Left renal cortex interstitium (tissue), 4 donors: ENCODE measurements at places on chromosomes 11 and 22. TPM values are rescaled to one million over a fixed set of nuclear protein-coding genes. Genes with fewer than 3 reads are reported as not detected.

Gene SYT12
- polyA plus RNA-seq = 0.16 TPM

Gene ZNF74
- polyA plus RNA-seq = 24.4 TPM

Gene MRPL23
- polyA plus RNA-seq = 50.7 TPM

Gene TRIM34
- 9.5 TPM for polyA plus RNA-seq

DNA sequence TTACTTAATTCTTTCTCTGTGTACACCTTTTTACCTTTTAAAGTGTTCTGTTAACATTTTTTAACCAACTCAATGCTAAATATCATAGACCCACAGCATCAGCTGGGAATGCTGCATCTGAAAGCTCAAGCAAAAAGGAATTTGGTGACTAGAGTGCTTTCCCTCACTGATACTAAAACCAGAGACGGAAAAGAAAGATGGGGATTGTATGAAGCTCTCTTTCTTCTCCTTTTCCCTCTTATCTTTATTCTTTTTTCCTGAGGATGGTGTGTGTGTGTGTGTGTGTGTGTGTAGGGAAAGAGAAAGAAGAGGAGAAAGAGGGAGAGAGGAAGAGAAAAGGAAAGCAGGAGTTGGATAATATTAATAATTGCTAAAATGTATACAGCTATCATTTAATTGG is 4.1 kb upstream of the SIK2 start:
- no peak for DNase-seq

- no peak for DNase-seq
Observed at GRCh38 chr11:133898031-133898769, 52.9 kb upstream of the SPATA19 start.

DNA sequence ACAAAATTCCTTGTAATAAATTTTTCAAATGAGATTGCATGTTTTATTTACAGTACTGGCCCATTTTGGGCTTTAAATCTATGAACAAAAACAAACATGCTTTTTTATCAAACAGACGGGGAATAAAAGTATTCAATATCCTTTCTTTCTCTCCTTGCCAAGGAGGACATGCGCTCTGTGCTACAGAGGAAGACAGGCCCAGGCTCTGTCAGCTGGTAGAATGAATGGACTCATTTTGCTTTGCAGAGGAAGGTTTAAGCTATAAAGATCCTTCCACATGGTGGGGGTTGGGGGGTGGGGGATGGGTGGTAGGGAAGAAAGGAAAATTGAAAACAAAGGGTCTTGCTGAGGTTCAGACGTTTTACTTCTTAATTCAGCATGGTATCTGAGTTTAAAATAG is 575.6 kb downstream of the INSC start:
- no peak for DNase-seq

GRCh38 chr11:69048031-69048693 is 570 bp upstream of the TPCN2 start:
- DNase-seq = no peak

- DNase-seq = no peak
Observed at GRCh38 chr11:24514219-24514594, 17.4 kb downstream of the LUZP2 start.

DNA sequence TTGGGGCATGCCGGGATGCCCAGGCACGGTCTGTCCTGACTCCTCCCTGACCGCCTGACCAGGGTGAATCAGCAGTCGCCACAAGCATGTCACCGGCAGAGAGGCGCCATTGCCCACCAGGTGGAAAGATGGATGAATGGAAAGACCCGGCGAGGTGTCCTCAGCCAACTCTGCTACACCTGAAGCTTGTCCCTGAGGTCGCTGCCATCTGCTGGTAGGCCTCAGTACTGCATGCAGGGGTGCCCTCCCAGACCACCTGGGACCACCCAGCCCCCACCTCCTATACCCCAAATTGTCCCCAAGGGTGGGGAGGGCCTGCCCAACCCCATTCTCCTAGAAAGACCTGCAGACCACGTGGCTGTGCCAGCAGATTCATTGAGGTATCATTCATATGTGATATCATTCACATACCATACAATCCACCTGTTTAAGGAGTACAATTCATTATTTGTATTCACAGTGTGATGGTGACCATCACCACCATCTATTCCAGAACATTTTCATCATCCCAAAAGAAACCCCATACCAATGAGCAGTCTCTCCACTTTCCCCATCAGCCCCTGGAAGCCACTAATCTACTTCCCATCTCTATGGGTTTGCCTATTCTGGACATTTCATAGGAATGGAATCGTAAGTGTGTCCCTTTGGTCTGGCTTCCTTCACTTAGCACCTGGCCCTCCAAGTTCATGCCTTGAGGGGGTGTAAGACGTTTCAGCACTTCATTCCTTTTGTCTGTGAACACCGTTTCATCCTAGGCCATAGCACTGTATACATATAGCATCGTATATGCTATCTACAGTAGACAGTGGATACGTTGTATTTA is 17.5 kb downstream of the FGF3 start:
- DNase-seq = no peak

- DNase-seq = no peak
Observed at GRCh38 chr11:20360650-20361049, 2.9 kb upstream of the HTATIP2 start.

DNA sequence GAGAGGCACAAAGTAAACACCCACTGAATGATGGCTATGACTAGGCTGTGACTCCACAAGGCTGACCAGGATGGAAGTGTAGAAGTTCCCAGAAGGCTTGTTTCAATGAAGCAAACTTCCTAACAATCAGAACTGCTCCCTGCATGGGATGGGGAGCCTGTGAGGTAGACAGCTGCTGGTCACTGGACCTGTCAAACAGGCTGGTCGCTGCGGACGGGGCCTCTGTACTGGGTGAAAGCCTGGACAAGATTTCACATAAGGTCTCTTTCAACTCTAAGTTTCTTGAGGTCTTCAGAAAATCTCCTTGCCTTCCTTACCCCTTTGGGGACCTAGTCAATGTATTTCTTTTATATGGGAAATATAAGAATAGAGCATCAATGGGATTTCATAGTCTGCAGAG is 438.2 kb downstream of the BUD13 start:
- no peak for DNase-seq

DNA sequence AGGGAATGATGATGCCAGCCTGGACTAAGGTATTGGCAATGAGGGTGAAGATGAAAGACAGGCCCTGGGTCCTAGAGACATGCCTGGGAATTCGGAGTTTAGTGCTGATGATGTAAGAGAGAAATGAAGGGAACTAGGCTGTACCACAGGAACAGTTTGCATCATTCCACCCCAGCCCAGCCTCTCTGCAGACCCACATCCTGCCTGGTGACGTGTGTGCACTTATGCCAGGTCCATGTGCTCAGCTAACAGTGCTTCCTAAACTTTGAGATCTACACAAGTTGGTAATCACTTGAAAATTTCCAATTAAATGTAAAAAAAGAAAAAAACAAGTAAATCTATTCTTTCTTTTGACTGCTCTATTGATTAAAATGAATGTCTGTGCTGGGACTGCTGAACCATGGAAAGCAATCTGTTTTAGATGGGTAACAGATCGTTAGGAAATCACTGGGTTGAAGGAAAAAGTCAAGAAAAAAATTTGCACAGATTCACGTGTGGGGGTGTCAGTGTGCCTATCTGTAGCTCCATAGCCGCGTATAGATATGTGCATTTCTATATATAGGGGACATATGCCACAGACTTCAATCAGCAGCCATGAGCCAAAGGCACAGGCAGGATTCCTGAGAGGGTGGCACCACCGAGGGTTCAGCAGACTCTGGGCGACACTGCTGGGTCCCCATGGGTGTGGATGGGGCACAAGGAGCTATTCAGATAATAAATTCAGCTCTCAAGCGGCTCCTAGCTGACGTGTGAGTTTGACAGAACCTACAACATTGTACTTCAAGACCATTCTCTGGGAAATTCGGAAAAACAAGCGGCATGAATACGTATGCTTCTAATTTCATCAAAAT is 131.1 kb upstream of the OPCML start:
- no peak for DNase-seq

DNA sequence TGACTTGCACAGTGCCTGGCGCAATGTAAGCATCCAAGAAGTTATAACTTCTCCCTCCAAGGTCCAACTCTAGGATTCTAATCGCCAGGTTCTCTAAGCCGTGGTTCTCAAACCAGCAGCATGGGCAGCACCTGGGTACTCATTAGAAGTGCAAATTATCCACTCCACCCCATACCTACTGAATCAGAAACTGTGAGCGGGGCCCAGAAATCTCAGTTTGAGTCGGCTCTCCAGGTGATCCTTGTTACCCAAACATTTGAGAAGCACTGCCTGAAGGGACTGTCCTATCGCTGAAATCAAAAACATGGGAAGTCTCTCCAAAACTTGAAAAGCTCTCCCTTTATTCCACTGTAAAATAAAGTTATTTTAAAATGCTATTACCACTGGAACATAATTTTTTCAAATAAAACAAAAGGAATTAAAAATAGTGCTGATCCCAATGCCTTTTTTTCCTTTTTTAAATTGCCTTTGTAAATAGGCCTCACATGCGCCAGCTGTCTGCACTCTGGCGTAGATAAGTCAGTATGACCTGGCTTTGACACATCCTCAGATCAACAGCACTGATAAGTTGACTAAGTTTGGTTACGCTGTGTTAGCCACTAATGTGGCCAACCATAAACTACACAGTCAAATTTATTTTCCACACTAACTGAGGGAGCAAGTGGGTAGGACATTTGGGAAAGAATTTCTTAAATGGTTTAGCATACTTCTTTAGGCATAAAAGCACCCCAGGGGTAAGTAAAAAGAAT is 8.4 kb upstream of the CTR9 start:
- no peak for DNase-seq
